ENCODE measurements at places on chromosomes 1 and 21. TPM values are rescaled to one million over a fixed set of nuclear protein-coding genes. Genes with fewer than 3 reads are reported as not detected.

GRCh38 chr1:200359610-200360163 is 50.1 kb downstream of the ZNF281 start:
- no peak for DNase-seq

GRCh38 chr1:71224741-71225377 is 144.0 kb upstream of the ZRANB2 start:
- no peak for DNase-seq

DNA sequence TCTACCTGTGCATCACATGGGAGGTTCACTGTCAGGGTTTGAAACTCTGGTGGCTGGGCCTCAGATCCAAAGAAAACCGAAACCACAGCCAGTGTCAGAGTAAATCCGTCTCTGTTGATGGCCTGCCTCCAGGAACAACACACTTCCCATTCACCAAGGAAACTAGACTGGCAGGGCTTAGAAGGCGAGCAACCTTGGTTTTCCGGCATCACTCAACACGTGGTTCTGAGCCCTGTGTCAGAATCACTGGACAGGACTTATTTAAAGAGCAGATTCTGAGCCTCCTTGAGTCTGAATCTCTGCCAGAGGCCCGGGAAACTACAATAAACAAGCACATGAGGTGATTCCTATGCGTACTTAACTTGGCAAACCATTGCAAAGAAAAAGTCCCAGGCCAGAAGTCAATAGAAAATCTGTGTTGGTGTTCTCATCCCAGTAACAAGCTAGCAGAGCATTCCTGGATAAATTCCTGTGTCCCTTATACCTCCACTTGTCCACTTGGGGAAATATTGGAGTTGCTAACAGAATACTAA is 70.0 kb downstream of the KCTD3 start:
- DNase-seq, result peak; percentile 35

DNA sequence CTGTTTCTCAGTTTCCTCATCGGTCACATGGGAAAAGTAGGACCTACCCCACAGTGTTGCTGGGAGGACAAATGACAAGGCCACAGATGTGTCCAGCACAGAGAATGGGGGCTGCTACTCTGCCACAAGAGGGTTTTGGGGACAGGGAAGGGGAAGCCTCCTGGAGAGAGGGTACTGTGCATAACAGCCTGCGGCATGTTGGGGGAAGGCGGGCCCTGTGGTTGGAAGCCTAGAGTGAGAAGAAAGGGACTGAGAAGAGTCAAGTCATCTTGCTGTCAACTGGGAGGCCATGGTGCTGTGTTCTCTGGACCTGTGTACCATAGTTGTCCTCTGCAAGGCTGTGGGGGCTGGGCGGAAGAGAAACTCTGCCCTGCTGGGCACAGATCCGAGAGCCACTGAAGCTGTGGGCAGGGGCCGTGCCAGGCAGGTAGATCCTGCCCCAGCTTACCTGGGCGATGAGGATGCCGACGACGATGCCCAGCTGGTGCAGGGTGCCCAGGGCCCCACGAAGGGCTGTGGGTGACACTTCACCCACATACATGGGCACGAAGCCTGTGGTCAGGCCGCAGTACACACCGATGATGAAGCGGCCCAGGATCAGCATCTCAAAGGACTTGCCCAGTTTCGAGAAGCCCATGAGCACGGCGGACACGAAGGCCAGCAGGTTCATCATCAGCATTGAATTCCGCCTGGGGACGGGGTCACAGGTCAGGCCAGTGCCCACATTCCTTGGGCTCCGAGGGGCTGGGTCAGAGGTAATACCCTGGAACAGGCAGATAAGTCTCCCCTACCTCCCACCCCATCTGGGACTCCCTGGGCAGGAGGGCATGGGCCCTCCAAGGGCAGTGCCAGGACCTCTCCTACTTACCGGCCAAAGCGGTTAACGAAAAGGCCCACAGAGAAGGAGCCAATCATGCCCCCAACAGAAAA is 28.2 kb downstream of the SLC2A1 start:
- no peak for DNase-seq

GRCh38 chr21:45541221-45542039 is 810 bp downstream of the SLC19A1 start:
- peak; percentile 63 for DNase-seq

- DNase-seq, result no peak
Observed at GRCh38 chr1:70641868-70642267, 230.8 kb downstream of the CTH start.

DNA sequence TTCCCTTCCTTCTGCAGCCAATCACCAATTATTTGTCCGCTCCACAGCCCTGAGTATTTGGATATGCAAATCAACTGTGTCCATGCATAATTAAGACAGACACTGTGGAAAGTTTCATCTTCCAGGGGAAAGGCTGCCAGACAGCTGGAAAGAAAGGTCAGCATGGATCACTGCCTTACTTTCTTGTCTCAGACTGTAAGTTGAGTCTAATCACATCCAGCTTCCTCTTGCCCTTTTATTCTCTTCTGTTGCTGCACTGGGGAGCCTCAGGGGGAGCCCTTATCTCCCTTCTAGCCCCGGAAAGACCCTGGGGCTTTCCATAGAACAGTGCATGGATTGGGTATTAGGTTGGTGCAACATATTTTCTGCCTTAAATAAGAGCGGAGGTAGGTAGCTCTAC is 182.9 kb downstream of the OMA1 start:
- peak; percentile 7 for DNase-seq

STYXL2 gene
- not detected for total RNA-seq

GRCh38 chr1:9689011-9689706 is 37.6 kb downstream of the PIK3CD start:
- peak; percentile 9 for DNase-seq

- no peak for DNase-seq
Observed at GRCh38 chr1:204972426-204972825, 70.6 kb upstream of the CNTN2 start.

DNA sequence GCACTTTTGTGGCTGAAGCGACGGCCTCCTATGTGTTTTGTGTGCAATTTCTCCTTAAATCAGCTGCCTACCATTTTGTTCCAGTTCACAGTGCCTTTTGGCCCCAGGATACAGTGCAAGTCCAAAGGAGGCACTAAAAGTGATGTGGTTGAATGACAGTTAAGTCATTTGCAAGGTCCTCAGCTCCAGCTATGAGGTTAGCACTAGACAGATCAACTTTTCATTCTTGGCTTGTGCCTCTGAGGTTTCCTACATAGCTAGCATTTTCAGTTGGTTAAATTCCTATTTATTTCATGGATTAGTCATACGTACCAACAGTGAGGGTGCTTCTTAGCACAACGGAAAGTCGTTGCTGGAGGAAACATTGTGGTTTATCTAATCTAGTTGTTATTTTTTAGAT is 59.3 kb upstream of the NTPCR start:
- peak; percentile 92 for DNase-seq

GRCh38 chr1:233440951-233441401 is 113.5 kb downstream of the MAP3K21 start:
- peak; percentile 82 for DNase-seq

- no peak for DNase-seq
Observed at GRCh38 chr1:175911138-175911537, 167.7 kb upstream of the TNR start.

DNA sequence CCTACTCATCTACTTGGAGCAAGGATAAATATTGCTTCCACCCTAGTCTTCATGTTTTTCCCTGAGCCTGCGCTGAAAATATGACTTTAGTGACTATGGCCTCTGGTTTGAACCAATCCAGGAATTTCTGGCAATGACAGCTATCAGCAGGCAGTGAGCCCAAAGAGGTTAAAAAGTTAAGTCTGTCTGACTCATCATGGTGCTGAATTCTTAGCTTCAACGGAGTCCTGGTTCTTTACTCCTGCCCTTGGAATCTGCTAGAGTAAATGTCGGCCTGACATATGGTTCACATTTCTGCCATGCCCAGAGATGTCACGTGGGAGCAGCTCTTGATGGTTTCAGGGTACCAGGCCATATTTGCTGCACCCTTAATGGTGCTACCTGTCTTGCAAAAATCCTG is 351.6 kb upstream of the PLXNA2 start:
- peak; percentile 59 for DNase-seq

TCP10L gene
- not detected for total RNA-seq

GRCh38 chr1:245987219-245987545 is 519.9 kb downstream of the SMYD3 start:
- DNase-seq, result peak; percentile 65

OR4F29 gene
- not detected for total RNA-seq

- no peak for DNase-seq
Observed at GRCh38 chr1:8363186-8363766, 45.4 kb downstream of the SLC45A1 start.

HEYL gene
- not detected for total RNA-seq

MCOLN3 gene
- 19.3 TPM for total RNA-seq

FOXO6 gene
- total RNA-seq, result 1.0 TPM

CDC42BPA gene
- total RNA-seq, result 36.9 TPM

DNA sequence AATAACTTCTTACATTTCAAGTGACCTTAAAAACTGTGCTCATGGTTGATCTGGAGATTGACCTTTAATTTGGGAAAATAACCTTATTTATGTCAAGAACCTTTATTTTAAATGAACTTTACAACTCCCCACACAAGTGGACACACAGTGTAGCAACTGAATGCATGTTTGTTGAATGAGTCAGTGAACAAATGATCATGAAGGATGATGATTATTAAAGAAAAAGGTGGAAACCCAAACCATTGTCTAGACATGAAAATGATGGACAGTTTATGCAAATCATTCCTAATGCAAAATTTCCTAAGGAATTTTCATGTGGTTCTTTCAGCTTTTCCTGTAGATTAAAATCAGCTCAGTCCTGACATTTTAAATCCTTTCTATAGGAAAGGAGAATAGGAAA is 439.8 kb upstream of the RUNX1 start:
- peak; percentile 32 for DNase-seq

- peak; percentile 74 for DNase-seq
Observed at GRCh38 chr1:235624721-235625333, 24.8 kb downstream of the GNG4 start.

OPN3 gene
- total RNA-seq, result 12.1 TPM

GRCh38 chr1:154427173-154428139 is 22.3 kb downstream of the IL6R start:
- DNase-seq, result peak; percentile 87

HSD11B1 gene
- 1.5 TPM for total RNA-seq

KCNN3 gene
- 0.36 TPM for total RNA-seq

DNA sequence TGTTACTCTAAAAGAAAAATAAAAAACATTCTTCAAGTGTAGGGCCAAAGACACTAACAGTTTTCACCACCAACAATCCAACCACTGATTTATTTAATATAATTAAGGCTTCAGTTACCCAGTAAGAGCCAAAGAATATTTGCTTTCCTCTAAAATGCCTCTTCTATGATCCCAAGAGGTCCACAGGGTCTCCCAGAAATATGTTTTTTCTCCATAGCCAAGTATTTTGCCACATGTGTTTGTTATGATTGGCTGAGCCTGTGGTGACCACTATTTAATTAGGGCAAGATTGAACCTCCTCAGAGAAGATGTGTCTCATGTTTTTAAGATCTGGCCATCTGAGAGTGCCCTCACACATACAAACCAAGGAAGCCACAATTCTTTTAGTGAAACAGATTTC is 135.9 kb downstream of the TPR start:
- no peak for DNase-seq

B3GALT5 gene
- 0.48 TPM for total RNA-seq

DNA sequence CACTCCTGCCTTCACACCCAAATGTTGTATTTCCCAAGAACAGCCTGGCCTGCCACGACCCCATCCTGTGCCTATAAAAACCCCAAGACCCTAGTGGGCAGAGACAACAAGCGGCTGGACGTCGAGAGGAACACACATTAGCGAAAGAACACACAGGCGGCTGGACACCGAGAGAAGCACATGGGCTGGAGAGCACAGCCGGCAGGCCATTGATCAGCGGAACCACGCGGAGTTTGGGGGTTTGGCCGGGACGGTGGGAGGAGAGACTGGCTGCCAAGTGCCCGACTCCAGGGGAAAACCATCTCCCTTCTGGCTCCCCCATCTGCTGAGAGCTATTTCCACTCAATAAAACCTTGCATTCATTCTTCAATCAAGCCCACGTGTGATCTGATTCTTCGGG is 10.4 kb upstream of the DESI2 start:
- DNase-seq, result no peak

DNA sequence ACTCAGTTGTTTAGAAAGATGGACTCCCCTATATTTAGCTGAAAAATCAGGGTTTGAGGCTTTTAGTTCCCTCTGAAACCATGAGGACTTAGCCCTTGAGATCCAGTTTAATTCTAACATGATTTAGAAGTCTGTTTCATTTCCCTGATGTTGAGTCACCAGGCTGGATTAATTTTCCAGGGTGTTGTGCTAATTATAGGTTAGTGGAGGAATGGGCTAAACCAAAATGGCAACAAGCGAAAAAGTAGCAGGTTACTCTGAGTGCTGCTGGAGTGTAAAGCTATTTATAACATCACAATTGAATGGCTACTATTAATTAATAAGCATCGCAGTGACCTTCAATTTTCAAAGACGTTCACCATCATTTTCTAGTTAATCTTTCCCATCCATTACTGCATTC is 15.5 kb upstream of the USP24 start:
- peak; percentile 28 for DNase-seq

MROH9 gene
- total RNA-seq, result not detected

OR2L2 gene
- not detected for total RNA-seq

GRCh38 chr1:17933971-17934370 is 173.6 kb upstream of the IGSF21 start:
- no peak for DNase-seq

GRCh38 chr1:25042331-25043227 is 112.5 kb upstream of the RUNX3 start:
- no peak for DNase-seq

DNA sequence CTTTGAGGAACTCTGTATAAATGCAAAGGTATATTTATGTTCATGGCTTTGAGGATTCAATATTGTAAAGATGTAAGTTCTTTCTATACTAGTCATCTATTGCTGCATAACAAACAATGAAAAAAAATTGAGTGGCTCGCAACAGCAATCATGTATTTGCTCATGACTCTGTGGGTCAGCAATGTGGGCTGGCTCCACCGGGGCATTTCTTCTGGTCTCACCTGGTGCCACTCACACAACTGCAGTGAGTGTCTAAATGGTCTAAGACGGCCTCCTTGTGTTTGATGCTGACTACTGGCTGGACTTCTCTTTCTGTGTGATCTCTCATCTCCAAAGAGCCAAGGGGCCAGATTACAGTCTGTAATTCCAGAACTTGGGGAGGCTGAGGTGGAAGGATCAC is 45.1 kb upstream of the EXO1 start:
- no peak for DNase-seq

GRCh38 chr1:236913371-236914037 is 90.7 kb downstream of the MT1HL1 start:
- DNase-seq, result peak; percentile 43

DNA sequence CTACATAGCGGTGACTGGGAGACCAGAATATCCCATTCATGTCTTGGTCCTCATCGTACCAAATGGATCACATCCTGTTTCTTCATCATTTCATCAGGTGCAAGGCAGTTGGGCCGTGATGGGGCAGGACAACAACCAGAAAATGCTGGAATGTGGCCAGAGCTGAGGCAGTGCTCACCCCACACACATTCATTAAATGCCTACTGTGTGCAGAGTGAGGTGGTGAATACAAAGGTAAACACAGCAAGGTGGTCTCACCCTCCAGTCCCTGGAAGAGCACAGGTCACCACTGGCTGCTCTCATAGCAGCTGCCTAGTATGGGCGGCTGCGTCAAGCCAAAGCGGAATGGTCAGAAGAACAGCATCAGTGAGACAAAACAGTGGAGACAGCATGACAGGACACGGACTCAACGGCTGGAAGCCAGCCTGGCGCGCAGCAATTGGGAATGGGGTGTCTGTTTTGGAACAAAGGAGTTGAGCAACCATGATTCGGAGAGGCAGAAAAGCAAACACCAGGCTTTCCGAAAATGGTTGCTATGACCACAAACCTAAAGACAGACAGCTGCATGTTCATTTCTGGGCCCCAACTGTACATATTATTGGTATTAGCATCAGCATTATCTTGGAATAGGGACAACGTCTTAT is 5.6 kb upstream of the ADAMTSL4 start:
- DNase-seq, result no peak

- peak; percentile 93 for DNase-seq
Observed at GRCh38 chr1:168287237-168287664, 6.6 kb downstream of the TBX19 start.

Data from A172 (cell line).